Dorsolateral prefrontal cortex (tissue), 122 donors: ENCODE measurements at places on chromosomes 2 and 18. TPM values are rescaled to one million over a fixed set of nuclear protein-coding genes. Genes with fewer than 3 reads are reported as not detected.

The MEIS1 gene
- total RNA-seq: 22.6 TPM

The GALNT5 gene
- total RNA-seq: not detected

The DLGAP1 gene
- 219 TPM for total RNA-seq

The CD8B gene
- total RNA-seq: not detected

The TWIST2 gene
- not detected for total RNA-seq

The ITGB6 gene
- total RNA-seq: not detected

The RGPD3 gene
- 0.75 TPM for total RNA-seq

The KCNK3 gene
- 10.7 TPM for total RNA-seq
